ENCODE measurements at places on chromosomes 4 and X.

- no peak for ATAC-seq
Observed at GRCh38 chr4:120481756-120482155, 415.1 kb upstream of the MAD2L1 start.

DNA sequence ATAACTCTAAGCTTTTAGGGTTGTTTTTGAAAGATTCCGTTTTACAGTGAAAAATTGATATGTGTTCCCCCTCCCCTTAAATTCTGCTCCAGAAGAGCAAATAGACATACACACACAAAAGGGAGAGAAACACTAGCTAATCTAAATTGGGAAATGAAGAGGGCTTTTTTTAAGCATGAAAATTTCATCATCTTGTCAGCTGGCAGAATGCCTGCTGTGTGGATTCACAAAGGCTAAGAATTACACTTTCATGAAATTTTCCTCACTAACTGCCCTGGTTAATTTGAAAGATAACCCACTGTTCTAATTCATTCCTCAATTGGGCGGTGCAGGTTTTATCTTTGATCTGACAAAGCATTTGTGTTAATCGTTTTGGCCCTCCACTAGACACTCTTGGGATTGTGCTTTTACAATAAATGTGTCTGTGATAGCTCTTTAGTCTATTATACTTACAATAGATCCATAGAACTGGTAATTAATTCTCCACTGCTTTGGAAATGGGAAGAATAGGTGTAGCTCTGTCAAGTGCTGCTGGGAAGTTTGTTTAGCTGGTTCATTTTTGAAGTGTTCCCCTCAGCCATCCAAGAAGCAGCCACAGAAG, 152.9 kb downstream of the POLA1 start:
- ATAC-seq, result no peak

- ATAC-seq, result no peak
Observed at GRCh38 chr4:186642998-186643397, 80.7 kb downstream of the FAT1 start.

GRCh38 chr4:153206534-153206933, 2.3 kb downstream of the TRIM2 start:
- ATAC-seq, result no peak

- no peak for ATAC-seq
Observed at GRCh38 chrX:53309837-53310236, 28.5 kb upstream of the IQSEC2 start.

DNA sequence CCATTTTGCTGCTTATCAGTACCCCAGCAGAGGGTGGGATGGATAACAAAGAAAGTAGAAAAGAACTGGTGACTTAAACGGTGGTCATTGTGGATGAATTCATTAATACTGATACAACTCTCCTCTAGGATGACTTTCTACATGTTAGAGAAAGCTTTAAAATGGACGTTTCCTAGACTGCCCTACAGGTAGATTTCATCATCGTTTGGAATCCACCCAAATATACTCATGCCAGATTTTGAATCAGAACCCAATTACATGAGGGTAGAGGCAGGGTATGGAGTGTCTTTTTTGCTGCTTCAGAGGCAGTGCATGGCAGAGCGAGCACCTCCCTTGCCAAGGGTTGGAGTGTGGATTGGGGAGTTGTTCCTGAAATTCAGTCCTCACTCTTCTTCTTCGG, 13.3 kb upstream of the ANTXR2 start:
- ATAC-seq, result no peak

GRCh38 chr4:29829067-29829466, 891.1 kb upstream of the PCDH7 start:
- no peak for ATAC-seq

- ATAC-seq, result no peak
Observed at GRCh38 chrX:127574829-127575228, 477.4 kb downstream of the ACTRT1 start.

GRCh38 chr4:143346206-143346605, 9.5 kb downstream of the GAB1 start:
- no peak for ATAC-seq
